ENCODE measurements at places on chromosomes 2 and 18.

- DNase-seq: no peak
Observed at GRCh38 chr2:59378127-59378526, 1137.0 kb upstream of the FANCL start.

- no peak for DNase-seq
Observed at GRCh38 chr2:23429036-23429435, 44.1 kb downstream of the KLHL29 start.

DNA sequence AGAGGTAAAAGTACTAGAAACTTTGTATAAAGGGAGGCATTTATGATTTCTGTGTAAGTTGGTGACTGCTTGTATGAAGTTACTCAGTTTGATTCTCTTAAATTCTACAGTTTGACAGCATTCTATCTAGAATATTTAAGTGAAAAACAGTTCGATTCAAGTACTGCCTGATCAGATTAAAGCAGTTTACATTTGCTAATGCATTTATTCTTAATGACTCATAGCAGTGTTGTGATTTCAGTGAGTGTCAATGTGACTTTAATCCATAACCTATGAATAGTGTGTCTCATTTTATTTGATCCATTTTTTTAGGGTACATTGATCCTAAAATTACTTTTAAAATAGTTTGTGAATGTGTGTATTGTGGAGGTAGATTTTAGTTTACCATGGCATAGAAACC, 35.7 kb downstream of the WDR43 start:
- no peak for DNase-seq

DNA sequence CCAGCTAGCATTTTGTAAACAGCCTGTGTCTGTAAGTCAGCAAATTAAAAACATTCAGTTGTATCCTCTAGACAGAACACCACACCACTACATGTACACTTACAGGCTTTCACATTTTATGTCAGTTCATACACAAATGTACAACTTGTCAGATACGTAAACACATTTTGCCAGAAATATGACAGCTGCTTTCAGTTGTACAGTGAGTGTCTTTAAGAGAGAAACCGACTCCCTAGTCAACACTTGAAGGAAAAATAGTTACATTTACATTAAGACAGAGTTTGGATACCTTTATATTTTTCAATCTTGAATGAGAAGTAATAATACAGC, 15.2 kb downstream of the MRPL35 start:
- DNase-seq: no peak

- no peak for DNase-seq
Observed at GRCh38 chr18:68428661-68429060, 286.2 kb downstream of the TMX3 start.

- no peak for DNase-seq
Observed at GRCh38 chr2:172377408-172377807, 50.0 kb upstream of the ITGA6 start.

DNA sequence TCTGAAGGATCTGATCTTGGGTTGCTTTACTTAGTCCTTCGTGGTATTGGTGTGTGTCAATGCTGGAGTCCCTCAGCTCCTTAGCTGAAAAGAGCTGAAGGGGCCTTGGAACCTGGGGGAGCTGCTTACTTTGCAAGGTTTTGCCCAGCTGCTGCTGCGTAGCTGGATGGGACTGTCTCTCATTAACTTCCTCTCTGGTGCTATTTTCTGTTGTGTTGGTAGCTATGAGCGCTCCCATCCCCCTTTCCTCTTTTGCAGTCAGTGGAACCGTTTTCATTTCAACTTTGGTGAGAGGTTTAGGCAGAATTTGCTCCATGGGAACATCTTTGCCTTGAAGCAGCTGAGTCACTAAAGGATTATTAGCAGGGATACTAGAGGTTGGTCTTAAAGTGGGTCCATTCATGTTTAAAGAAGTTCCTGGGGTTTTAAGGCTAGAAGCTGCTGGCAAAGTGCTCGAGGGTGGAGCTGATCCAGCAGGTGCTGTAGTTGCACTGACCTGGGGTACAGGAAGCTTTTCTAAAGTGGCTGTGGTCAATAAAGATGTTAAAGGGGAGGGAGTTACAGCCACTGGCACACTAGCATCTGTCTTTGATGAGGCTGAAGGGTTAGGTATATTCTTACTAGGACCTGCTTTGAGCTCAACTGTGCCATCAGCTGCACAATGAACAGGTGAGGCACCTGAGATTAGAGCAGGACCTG, 69.9 kb upstream of the DTNB start:
- no peak for DNase-seq

DNA sequence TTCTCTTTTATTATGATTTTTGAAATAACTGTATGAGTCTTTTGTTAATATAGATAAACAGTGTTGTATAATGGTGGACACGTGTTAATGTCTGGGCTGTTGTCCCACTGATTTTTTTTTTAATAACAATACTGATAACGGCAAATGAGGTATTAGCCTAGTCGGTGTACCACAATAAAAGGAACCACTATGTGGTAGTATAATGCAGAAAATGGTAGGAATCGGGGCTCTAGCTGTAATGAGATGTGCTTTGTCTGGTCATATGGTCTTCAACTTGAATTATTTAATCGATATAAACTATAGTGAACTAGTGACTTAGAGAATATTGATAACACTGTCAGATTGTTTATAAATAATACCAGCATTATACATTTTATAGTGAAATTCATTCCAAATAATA, 517.9 kb upstream of the SPHKAP start:
- peak; percentile 11 for DNase-seq
